ENCODE measurements at places on chromosomes 1 and 21.

GRCh38 chr1:38256072-38256471 lies 209.5 kb upstream of the POU3F1 start:
- DNase-seq = no peak

GRCh38 chr1:61173118-61173517 lies 90.8 kb downstream of the NFIA start:
- DNase-seq = no peak

- no peak for DNase-seq
These were observed 76.8 kb upstream of the ANGPTL1 start for GRCh38 chr1:178947677-178947981.

- no peak for DNase-seq
These were observed 41.5 kb downstream of the LHX9 start for GRCh38 chr1:197958438-197959305.

DNA sequence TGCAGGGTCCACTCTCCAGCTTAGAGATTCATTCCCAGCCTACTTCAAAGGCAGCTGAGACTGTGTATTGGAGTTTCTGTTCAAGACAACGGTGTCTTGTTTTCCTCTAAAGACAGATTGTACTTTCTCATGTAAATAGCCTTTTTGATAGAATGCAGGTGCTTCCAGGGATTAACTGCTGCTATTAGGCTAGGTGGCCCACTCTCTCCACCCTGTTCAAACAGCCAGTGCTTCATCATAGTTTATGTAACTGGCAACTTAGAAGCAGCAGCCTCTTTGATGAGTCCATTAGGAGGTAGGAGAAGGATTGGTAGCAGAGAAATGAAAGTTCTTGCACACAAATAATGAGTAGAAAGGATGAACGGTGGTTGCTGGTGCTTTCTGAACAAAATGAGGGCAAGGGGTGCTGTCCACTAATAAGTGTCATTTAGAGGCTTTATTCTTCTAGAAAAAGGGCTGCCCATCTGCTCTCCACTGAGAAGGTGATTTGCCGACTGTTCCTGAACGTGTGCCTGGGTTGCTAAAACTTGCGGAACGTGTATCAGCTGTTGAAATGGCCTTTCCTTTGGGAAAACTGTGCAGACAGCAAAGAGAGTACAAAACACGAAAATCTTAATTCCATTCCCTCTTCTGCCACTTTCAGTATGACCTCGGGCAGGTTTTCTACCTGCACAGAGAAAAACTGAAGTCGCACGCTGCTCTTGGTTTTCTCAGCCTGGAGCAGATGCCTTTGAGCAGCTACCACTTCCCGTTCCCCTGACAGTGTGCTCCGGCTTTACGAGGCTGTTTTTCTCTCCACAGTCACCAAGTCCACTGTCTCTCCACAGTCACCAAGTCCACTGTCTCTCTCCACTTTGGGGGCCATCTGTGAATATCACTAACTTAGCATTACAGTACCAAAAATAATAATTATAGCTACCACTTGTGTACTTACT lies 228.9 kb downstream of the KIF26B start:
- DNase-seq = no peak

- peak; percentile 39 for DNase-seq
These were observed 301.8 kb upstream of the DUSP10 start for GRCh38 chr1:222043444-222044292.

GRCh38 chr1:183783767-183784637 lies 20.9 kb upstream of the RGL1 start:
- peak; percentile 18 for DNase-seq

- DNase-seq = peak; percentile 69
These were observed 44.4 kb downstream of the ATP5PO start for GRCh38 chr21:33871171-33871570.

DNA sequence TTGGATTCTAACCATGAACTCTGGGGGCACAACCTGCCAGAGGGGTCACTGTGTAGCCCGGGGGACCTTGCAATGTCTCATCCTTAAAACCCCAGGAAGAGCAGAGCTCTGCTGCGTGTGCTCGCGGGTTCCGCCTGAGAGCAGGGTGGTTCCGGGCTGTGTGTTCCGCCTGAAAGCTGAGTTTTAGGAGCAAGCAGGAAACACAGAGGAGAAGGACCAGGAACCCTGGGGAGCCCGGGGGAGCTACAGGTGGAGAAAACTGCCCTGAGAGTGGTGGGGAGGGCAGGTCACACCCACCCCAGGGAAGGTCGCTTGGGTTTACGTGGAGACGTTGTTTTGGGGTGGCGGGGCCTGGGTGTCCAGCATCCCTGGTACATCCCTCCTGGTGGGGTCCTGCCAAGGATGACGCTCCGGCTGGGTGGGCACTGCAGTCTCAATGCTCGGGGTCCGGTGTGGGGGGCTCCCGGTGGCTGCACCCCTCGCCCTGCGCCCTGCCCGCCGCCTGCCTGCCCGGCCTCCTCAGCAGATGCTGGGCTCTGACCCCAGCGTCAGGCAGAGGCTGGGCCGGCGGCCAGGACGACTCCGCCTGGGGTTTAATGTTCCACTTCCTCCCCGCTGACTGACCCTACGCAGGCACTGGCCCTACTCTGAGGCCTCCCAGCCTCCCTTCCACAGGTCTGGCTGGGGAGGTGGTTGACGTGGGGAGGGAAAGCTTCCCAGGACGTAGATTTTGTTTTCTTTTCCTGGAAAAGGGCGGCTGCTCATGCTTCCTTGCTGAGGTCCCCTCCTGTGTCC lies 17.3 kb upstream of the C1orf159 start:
- no peak for DNase-seq
